SJSA1 (cell line): ENCODE measurements at places on chromosomes 7 and 10. TPM values are rescaled to one million over a fixed set of nuclear protein-coding genes. Genes with fewer than 3 reads are reported as not detected.

ZPBP gene
- total RNA-seq, result not detected in 2 replicates

DMTF1 gene
- total RNA-seq, result 40.2 and 52.1 TPM in 2 replicates

PLAC9 gene
- total RNA-seq, result not detected in 2 replicates

CAMK2B gene
- total RNA-seq, result not detected in 2 replicates

GPNMB gene
- total RNA-seq, result 0.75 and 1.1 TPM in 2 replicates

SLC13A1 gene
- total RNA-seq, result 0.09 and 0.84 TPM in 2 replicates
